EL (cell line): ENCODE measurements at places on chromosomes 3 and 15.

DNA sequence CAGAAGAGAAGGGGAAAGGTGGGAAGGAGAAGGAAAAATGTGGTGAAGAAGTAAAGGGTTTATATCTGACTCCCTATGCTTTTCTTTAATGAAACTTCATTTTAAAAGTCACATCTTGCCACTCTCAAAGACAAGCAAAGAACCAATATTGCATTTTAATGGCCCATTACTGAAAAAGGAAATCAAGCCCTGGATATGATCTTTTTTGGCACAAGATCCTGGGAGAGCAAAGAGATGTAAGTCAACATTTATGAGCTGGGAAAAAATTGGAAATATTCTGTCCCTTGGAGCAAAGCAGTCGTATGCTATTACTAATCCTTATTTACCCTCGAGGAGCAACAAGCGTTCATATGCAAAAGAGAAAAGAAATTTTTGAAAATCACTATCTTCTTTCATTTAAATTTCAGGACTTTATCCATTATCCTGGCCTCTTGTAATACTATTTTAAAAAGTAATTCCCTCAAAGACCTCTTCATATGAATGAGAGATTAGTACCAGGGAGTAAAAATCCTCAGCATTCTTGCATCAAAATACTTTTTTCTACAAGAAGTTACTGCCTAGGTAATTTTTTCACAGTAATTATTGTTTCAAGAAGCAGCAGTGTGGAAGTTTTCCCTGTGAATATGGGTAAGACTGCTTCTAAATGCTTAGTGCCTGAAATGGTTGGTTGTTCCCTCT is 435.3 kb upstream of the PDZRN3 start:
- DNase-seq, result no peak

- DNase-seq, result no peak
These were observed 20.4 kb downstream of the ACSBG1 start for GRCh38 chr15:78213956-78214355.

DNA sequence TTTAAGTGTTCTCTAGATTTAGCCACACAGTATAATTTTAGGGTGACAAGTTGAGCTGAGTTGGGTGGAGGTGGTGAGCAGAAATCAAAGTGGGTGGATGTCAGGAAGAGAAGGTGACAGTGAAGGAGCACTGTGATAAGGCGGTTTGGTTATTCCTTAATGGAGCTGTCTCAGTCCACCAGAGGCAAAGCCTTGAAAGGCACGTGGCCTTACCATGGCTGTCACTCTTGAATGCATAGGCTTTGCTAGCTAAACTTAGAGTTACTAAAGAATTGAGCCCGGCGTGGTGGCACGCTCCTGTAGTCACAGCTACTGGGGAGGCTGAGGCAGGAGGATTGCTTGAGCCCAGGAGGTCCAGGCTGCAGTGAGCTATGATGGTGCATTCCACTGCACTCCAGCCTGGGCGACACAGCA is 560 bp upstream of the TTLL13 start:
- DNase-seq, result no peak

DNA sequence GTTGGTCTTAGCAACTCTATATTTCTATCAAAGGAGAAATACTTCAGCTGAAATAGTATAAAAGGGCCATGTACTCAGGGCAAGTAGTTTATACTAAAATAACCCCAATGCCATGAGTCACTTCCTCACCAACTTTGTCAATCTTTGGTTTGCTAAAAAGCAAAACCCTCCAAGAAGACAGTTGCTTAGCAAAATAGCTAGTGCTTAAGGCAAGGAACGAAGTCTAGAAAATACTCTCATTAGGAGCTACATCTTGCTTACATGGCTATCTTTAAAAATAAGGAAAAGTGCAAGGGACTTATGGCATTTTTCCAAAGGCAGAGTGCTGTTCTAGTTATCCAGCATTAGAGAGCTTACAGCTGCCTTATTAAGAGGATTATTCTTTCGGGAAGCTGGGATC is 28.4 kb downstream of the P3H2 start:
- DNase-seq, result peak; percentile 81

- DNase-seq, result no peak
These were observed 52.2 kb downstream of the PLD1 start for GRCh38 chr3:171758109-171758508.

DNA sequence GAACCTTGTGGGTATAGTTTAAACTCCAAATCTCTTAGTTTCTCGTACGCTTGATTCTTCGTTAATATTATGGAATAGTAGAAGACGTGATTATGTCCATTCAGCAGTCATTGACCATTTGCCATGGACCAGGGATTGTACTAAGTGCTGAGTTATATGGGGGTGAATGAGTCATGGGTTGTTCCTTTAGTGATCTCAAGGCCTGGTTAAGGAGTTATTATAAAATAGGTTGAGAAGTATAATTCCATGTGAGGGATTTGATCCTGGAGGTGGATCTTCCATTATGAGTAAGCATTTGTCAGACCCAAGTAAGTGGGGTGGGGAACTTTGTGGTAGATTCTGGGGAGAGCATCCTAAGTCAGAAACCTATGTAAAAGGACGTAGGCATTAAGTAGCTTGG is 15.4 kb downstream of the NR2C2 start:
- DNase-seq, result peak; percentile 69

DNA sequence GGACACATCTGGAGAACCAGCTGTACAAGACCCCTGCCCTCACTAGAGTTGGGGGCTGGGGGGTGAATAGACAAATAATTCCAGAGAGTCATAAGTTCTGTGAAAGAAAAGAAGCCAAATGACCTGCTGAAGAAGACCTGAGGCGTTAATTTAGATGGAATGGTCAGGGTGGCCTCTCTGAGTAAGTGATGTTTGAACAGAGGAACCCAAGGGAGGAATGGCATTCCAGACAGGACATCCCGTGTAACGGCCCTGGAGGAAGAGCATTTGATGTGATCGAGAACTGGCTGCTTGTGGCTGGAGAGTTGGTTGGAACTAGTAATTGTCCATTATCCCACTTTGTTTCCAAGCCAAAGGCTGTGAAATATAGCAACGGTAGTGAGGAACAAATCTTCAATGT is 1.7 kb downstream of the NR2C2 start:
- peak; percentile 27 for DNase-seq

- peak; percentile 31 for DNase-seq
These were observed 174.7 kb upstream of the CNTN3 start for GRCh38 chr3:74789111-74789510.

- no peak for DNase-seq
These were observed 90.2 kb upstream of the VGLL4 start for GRCh38 chr3:11733914-11734313.

- DNase-seq, result peak; percentile 36
These were observed 226.8 kb upstream of the BHLHE40 start for GRCh38 chr3:4752201-4753072.
